Common myeloid progenitor, CD34-positive (primary cell): ENCODE measurements at places on chromosomes 2 and 18.

DNA sequence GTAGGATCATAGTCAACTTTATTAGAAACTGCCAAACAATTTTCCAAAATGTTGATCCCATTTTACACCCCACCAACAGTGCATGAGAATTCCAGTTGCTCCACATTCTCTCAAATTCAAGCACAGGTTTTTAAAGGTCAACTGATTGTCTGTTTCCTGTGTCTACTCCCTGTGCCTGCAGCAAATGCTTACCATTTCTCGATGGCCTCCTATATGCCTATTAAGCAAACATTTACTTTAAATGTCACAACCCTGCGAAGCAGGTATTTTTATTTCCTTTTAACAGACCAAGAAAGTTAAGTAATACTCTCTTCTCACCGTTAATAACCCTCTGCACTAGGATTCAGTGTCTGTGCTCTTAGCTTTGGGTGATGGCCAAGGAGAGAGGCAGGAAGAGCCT is 163.8 kb upstream of the EPB41L3 start:
- no peak for DNase-seq

GRCh38 chr2:61928826-61929461 is 23.5 kb downstream of the COMMD1 start:
- no peak for DNase-seq

- DNase-seq, result no peak
Observed at GRCh38 chr2:54274781-54275242, 18.8 kb upstream of the TSPYL6 start.

- no peak for DNase-seq
Observed at GRCh38 chr2:219423652-219424377, 5.6 kb downstream of the DES start.

DNA sequence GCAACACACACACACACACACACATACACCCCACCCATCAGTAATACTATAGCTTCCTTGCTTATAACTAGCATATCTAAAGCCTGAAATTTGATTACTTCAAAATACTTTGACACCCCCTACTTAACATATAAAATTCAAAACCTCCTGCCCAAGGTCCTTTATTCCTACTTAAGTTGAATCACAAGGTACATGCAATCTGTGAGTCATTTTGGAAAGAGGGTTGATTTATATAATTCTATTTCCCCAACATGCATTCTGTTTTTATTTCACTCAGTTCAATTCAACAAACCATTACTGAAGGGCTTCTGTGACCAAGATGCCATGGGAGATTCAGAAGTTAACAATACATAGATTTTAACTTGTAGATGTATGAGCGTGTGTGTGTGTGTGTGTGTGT is 420.7 kb downstream of the METTL4 start:
- DNase-seq, result no peak

GRCh38 chr2:100606726-100607343 is 44.0 kb downstream of the PDCL3 start:
- DNase-seq, result peak; percentile 47

DNA sequence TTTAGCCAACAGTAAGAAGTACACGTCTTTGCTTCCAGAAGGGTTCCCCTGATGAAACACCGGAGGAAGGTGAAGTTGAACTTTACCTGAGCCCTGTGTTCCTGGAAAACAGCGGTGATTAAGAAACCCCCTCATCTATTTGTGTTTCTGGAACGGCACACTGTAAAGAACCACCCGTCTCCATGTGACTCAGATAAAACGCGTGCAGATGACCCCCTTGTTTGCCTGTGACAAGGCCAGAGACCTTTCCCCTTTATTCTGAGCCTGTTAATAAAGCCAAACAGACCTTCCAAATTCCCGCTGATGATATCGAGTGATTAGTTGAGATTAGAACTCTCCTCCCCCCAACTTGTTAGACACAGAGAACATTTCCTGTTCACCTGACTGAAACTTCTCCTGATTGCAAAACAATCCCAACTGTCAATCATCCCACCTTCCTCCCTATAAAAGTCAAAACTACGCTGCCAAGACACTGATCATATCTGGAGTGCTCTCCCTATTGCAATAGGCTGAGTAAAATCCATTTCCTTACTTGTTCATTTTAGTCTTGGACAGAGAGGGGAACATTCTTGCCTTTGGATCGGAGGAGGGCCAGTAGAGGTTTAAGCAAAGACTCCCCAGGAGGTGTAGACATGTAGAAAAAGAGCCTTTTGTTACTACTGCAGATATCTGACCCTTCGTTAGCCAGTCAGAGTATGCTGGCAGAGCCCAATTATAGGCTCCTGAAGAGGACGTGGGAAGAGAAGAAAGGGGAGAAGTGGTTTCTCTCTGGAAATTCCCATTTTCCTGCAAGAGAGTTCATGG is 914 bp upstream of the IWS1 start:
- no peak for DNase-seq

DNA sequence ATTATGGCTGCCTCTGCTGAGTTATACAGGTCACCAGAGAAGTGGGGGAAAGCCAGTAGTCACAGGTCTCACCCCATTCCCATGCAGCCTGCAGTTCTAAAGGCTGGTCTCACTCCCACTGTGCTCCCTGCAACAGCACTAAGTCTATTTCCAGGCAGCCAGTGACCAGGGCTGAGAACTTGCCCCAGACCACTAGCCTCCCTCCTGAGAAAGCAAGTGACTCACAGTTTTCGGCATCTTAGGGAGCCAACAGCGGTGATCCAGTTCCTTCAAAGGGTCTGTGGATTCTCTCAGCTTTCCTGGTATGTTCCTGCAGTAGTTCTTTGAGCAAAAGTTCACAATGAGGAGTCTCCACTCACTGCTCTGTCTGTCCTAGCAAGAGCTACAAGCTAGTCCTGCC is 329.6 kb upstream of the MAP2 start:
- no peak for DNase-seq

DNA sequence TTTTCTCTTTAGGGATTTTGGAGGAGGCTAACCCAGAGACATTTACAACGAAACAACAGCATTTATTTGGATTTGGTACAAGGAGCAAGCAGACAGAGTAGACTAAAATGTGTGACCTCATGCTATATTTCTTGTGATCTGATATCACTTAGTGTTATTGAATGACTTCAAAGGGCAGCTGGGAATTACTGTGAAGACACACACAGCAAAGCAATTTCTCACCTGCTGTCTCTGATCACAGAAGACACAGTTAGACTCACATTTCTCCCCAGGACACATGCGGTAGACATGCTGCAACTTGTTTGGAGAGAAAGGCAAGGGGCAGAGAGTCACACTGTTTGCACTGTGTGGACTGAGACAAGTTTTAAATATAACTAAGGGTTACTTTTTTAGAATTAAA is 67.5 kb downstream of the LTBP1 start:
- DNase-seq, result no peak

DNA sequence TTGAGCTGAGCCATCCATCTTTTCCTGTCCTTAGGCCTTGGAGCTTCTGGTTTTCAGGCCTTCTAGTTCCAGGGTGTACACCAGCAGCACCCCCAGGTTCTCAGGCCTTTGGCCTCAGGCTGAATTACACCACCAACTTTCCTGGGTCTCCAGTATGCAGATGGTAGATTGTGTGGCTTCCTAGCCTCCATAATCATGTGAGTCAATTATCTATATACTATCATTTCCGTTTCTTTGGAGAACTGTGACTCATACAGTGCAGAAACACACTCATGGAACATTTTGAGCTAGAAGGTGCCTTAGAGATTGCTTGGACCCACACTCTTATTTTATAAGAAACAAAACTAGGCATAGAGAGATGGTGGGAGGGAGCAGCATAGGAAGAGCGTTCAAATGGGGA is 167.4 kb downstream of the NCK2 start:
- DNase-seq, result no peak

DNA sequence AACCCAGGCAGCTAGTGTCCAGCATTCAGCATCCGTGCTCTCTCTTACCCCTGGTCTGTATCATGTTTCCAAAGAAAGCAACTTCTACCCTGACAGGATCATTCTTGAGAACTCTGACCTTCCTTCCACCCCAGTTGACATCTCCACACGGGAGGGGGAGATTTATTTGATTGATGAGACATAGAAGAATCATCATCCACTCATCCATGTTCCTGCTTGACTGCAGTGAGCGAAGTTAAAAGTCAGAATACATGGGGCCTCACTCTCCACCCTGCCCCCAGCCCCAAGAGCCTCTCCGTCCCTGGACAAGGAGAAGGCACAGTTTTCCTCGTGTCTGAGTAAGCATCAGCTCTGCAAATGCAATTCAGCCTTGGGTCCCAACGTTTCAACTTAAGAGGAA is 356.0 kb upstream of the TNP1 start:
- DNase-seq, result no peak

- no peak for DNase-seq
Observed at GRCh38 chr2:20212871-20213503, 11.9 kb downstream of the SDC1 start.

- DNase-seq, result no peak
Observed at GRCh38 chr2:133653056-133653455, 84.8 kb upstream of the NCKAP5 start.

DNA sequence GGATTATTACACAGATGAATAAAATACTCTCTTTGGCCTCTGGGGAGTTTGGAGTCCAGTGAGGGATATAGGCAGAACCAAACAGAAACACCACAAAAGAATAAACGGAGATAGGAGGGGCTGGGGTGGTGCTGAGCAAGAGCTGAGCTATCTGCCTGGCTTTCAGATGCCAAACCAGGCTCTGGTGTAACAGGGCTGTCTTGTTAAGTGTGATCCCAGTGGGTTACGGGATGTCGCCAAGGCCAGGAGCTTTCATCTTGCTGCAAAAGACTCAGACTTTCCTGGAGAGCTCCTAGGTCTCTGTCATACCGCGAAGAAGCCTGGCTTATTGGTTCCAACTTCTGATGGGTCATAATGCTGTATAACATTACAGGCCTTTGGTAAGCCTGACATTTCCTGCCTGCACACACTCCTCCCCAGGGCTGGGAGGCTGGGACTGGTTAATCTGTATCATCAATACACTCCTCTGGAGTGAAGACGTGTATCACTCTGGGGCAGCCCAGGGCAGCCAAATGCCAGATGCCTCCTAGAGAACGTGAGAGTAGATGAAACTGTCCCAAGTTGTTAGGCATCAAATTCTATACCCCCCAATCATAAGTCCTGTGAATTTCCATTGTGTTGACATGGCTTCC is 60.5 kb downstream of the STPG4 start:
- DNase-seq, result no peak

DNA sequence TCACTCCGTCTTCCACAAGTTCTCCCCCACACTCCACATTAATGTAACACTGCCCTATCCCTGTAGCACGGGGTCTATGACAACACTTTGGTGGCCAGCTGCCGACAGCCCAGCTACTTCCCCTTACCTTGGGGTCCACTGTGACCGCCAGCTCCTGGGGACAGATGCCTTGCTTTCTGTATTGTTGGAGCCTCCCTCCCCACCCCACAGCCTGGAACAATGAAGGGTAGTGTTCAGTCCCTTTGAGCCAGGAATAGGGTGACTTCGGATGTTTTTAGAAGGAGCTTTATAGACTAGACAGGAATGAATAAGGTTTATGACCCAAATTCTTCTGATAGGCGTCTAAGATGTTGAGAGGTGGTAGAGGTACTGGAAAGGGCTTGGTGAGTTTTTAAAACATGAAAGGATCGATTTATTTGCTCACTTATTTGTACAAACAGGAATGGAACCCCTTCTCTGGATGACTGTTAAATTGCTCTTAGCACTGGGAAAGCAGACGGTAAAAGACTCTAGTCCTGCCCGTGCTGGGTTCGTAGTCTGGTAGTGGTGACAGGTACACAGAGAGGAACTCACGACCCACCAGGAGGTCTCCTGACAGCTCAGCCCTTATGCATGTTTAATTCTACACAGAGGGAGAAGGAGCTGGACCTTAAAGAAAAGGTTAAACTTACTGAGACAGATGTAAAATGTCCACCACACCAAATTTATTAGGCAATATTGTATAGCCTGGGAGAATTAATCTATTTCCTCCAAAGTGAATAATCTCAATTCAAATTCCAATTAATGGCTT is 90.9 kb downstream of the MYCN start:
- no peak for DNase-seq

DNA sequence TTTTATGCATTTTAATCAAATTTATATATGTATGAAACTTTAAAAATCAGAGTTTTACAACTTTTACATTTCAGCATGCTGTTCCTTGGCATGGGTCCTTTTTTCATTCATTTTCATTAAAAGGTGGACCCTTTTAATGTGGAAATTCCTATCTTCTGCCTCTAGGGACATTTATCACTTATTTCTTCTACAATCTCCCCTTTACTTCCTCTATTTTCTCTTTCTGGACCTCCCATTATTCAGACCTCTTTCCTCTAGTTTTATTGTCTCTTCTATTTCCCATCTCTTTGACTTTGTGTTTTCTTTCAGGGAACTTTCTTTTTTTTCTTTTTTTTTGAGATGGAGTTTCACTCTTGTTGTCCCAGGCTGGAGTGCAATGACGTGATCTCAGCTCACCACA is 5.7 kb downstream of the PROC start:
- peak; percentile 70 for DNase-seq

DNA sequence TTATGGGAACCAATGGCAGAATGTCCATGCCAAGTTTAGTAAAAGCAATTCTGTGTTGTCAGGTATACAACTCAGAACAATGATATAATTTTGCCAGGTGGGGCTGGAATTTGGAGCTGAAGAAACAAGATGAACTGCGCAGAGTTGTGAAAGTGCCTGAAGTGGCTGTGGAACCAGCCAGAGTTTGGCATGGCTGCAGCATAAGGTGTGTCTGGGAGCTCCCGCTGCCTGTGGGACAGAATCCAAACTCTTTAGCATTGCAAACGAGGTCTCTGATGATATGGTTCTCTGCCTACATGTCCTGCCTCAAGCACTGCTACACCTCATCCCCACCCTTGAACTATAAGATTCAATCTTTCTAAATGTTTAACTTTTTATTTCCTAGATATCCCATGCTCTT is 909.7 kb downstream of the EPHA4 start:
- DNase-seq, result no peak

DNA sequence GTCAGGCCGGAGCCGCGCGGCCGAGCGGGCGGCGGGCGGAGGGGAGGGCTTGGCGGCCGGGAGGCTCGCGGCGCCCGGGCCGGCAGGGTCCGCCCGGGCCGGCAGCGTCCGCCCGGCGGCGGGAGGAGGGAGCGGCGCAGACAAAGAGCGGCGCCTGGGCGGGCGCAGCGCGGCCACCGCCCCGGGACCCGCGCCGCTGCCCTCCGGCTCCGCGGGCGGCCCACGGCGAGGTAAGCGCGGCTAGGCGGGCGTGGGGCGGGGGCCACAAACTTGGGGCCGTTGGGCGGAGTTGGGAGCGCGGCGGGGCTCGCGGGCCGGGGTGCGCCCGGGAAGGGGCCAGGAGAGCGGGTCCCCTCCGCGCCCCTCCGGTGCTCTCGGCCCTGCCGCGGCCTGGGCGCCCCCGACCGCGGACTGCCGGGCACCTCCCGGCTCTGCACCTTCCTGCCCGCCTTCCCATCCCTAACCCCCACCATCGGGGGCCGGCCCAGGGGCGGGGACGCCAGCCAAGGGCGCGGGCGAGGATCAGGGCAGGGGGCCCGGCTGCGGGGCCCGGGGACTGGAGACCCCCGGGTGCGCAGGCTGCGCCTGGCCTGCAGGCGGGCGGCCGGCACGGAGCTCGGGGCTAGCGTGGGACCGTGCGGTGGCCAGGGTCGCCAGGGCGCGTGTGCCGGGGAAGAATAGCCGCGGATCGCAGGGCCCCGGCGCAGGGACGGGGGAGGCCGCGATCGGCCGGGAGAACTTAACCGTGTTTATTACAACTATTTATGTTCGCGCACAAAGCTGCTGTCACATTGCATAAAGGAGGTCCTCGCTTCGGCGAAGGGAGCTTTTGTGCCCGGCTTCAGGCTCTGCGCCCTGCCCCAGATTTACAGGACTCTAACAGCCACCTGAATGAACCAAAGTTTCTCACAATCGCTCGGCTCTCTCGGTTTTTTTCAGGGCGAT is at the start of gene NCK2:
Gene NCK2, plus strand, starts transcription at position 4 of the 945 bp plus-strand sequence. CDS start 110,152 bp downstream, outside the sequence.
- peak; percentile 59 for DNase-seq

GRCh38 chr18:8602557-8602956 is 6.7 kb upstream of the RAB12 start:
- DNase-seq, result no peak
